ENCODE measurements at places on chromosomes 16 and 17. TPM values are rescaled to one million over a fixed set of nuclear protein-coding genes. Genes with fewer than 3 reads are reported as not detected.

- DNase-seq, result no peak
Measured at GRCh38 chr17:6160911-6161855, 91.0 kb downstream of the WSCD1 start.

DNA sequence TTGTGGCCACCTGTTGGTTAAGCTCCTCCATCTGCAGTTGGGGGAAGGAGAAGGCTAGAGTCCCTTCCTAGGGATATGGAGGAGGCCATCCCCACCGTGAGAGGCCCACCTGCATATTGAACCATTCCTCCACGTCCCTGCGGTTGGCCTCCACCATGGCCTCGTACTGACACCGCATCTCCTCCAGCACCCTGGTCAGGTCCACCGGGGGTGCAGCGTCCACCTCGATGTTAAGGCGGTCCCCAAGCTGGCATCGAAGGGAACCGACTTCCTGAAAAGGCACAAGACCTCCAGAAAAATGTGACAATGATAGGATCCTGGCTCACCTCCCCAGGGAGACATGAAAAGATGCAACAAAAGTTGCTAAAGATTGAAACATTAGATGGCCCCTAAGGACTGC, 3.0 kb downstream of the KRT32 start:
- no peak for DNase-seq

GRCh38 chr17:61393904-61394629, 5.6 kb upstream of the TBX2 start:
- DNase-seq, result peak; percentile 16

The MYO1C gene
- 73.4 TPM for polyA plus RNA-seq

DNA sequence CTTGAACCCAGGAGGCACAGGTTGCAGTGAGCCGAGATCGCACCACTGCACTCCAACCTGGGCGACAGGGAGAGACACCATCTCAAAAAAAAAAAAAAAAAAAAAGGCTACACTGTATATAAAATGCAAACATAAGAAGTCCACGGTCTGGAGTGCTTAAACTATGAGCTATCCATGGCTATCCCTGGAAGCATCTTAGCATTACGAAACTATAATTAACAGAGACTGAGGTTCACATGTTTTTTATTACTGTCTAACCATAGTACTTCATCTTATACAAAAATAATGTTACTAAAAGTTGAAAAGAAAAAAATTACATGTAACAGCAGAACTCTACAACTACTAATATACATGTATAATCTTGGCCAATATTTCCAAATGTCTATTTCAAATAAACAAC, 32.8 kb downstream of the HELZ start:
- no peak for DNase-seq

The RPS2 gene
- 2,391 TPM for polyA plus RNA-seq

- DNase-seq, result no peak
Measured at GRCh38 chr17:34580685-34581445, 1.5 kb downstream of the TMEM132E start.

- DNase-seq, result no peak
Measured at GRCh38 chr16:85332175-85332574, 219.9 kb upstream of the CIBAR2 start.

DNA sequence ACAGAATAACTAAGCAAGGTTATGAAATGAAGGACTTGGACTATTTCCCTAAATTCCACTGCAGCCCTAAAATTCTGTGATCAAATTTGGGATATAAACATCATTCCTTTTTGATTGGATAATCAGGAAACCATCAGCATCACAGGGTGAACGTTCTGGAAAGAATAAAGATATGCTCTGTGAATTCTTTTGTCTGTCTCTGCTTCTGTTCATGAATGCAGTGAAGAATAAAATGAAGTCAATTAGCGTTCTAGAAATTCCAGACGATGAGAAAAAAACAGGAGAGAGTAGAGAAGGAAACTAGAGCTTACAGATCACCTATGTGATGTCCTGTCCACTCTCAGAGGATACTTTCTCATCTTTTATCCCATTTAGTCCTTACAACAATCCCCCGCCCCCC, 295.1 kb upstream of the SOX9 start:
- DNase-seq, result no peak

GRCh38 chr16:1082266-1082951, 9.9 kb downstream of the SSTR5 start:
- DNase-seq, result no peak

The MBTPS1 gene
- 69.6 TPM for polyA plus RNA-seq

The ZNF174 gene
- polyA plus RNA-seq, result 7.9 TPM

- DNase-seq, result no peak
Measured at GRCh38 chr17:77726549-77727006, 231.9 kb upstream of the TNRC6C start.

The PRKAR1A gene
- 381 TPM for polyA plus RNA-seq

DNA sequence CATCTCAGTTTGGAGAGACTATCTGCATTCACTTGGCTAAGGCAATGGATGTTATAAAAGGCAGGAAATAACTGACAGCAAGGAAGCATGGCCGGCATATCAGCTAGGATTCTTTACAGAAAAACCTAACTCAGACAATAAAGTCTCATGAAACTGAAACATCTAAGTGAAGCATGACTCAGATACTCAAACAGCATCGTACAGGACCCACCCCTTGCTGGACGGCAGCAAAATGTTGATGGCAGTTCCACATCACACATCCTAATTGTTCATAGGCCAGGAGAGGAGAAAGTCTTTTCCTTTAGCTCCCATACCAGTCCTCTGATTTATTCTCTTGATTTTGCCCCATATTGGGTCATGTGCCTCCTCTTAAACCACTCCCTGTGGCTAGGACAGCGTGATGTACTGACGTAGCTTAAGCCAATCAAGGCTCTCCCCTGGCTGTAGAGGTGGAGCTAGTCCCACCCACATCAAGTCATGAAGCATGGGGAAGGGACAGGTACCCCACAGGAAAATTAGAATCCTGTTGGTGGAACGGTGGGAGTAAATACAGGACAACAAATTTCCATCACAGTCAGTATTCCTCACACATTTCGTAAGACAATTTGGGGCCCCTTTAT, 178.9 kb downstream of the IRX3 start:
- no peak for DNase-seq

- no peak for DNase-seq
Measured at GRCh38 chr16:84341528-84342295, 26.6 kb upstream of the ATP2C2 start.

The FBXW10 gene
- 0.10 TPM for polyA plus RNA-seq

The SEPHS2 gene
- 18.4 TPM for polyA plus RNA-seq

The GGT6 gene
- 0.11 TPM for polyA plus RNA-seq

All from muscle of back (tissue), 13 donors.